Stimulated activated CD8-positive, alpha-beta memory T cell treated with anti-CD3 and anti-CD28 coated beads, Interleukin-7, amount 100 ng/mL, for 1 hour (primary cell): ENCODE measurements at places on chromosomes 4 and X.

GRCh38 chrX:110944311-110944750 is 148.7 kb upstream of the CHRDL1 start:
- DNase-seq, result no peak

- DNase-seq, result no peak
Measured at GRCh38 chr4:138300616-138301015, 58.5 kb upstream of the SLC7A11 start.

DNA sequence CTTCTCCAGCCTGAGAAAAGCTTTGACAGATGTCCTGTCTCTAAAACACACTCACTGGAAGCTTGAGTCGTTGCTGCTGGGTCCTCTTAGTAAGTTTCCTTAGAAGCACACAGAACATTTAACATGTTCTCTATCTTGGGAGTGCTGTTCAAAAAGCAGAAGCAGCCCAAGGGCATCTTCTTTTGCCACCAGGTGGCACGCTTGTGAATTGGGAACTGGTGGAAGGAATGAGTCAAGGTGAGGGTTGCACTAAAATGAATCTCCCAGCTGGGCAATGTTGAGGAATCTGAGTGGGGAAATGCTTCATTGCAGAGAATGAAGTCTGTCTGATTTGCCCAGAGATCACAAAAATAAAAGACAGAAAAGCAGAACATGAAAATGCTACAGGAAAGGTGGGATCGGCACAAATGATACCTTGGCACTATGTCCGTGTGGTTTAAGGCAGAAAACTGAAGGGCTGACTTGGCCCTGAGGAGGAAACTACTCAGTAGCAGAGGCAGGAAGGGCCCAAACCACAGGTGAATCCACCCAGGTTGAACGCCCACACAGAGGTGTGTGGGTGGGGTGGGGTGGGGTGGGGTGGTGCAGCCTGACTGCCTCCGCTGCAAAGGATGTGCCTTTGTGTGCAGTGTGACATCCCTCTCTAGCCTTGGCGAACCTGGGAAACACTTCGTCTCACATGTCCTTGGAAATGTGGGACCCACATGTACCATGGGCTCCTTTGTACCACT is 26.0 kb downstream of the KIT start:
- DNase-seq, result no peak

GRCh38 chr4:89352541-89352940 is 44.9 kb upstream of the GPRIN3 start:
- DNase-seq, result no peak

DNA sequence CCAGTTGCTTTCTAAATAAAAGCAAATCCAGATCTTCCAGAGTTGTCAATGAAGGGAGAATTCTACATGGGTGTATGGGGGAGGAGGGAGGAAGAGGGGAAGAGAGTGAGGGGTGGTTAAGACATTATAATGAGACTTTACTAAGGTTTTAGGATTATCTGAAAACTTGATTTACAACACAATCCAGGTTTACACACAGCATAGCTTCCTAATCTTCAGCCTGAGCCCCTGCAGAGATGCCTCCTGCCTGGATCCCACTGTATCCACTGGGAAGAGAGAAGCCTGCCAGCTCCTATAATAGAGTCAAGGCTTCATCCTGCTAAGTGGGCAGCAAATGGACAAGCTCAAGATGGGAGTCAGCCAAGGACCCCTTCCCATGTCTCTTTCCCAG is 85.6 kb upstream of the KIT start:
- DNase-seq, result no peak

DNA sequence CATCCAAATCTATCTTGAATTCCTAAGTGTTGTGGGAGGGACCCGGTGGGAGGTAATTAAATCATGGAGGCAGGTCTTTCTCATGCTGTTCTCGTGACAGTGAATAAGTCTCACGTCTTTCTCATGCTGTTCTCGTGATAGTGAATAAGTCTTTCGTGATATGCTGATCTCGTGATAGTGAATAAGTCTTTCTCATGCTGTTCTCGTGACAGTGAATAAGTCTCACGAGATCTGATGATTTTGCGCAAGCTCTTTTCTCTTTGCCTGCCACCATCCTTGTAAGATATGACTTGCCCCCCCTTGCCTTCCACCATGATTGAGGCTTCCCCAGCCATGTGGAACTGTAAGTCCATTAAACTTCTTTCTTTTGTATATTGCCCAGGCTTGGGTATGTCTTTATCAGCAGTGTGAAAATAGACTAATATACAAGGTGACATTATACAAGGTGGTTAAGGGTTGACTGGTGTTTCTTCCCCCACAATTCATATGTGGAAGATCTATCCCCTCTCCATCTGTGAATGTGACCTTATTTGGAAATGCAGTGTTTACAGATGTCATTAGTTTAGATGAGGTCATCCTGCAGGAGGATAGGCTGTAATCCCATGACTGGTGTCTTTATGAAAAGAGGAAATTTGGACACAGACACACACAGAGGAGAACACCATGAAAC is 27.6 kb downstream of the ARSD start:
- no peak for DNase-seq

GRCh38 chr4:76809594-76810305 is 88.2 kb downstream of the SOWAHB start:
- DNase-seq, result no peak

- no peak for DNase-seq
Measured at GRCh38 chrX:114580336-114580735, 3.5 kb upstream of the HTR2C start.

GRCh38 chr4:138374947-138375346 is 132.8 kb upstream of the SLC7A11 start:
- DNase-seq, result no peak

DNA sequence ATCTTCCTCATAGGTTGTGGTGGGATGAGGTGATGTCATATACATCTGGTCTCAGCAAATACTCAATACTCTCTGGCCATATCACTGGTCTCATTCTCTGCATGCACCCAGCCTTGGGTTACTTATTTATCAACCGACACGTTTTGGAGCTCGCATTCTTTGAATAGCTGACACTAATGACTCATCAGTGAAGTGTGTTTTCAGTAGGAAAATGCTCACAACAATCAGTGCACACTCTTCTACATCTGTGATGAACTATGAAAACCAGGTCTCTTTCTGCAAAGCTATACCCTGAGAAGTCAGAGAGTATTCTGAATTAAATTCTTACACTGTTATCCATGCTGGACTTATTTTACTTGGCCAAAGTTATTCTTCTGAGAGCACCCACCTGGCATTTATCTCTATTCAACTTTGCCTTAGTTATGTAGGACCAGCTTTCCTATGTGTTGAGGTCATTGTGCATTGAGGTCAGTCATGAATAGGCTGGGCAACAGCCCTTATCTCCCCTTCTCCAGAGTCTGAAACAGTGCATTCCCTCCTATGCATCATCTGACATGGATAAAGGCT is 58.7 kb upstream of the DHX15 start:
- no peak for DNase-seq

DNA sequence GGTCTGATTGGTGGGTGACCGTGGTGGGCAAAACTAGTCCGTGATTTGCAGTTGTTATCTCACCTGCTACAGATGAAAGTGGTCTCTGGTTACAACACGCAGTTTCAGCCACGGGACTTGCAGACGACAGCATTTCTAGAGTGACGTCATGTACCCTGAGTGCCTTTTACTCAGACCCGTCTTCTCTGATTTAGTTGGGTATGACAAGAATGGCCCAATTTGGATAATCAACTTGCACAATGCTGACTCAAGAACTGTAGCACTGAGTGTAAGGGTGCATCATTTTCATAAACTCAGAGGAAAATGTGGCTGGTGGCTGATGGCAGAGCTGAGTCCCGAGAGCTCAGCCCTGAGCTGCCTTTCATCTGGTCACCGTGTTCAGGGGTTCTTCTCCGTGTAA is 281.4 kb upstream of the FRG1 start:
- no peak for DNase-seq

DNA sequence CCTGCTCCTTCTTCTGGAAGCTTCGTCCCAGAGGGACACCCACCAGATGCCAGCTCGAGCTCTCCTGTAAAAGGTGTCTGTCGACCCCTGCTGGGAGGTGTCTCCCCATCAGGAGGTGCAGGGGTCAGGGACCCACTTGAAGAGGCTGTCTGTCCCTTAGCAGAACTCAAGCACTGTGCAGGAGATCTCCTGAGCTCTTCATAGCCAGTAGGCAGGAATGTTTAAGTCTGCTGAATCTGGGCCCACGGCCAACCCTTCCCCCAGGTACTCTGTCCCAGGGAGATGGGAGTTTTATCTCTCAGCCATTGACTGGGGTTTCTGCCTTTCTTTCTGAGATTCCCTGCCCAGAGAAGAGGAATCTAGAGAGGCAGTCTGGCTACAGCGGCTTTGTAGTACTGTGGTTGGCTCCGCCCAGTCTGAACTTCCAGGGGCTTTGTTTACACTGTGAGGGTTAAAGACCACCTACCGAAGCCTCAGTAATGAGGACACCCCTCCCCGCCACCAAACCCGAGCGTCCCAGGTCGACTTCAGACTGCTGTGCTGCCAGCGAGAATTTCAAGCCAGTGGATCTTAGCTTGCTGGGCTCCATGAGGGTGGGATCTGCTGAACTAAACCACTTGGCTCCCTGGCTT is 1383.0 kb upstream of the TENM3 start:
- no peak for DNase-seq

- no peak for DNase-seq
Measured at GRCh38 chr4:68344785-68345184, 5.1 kb downstream of the YTHDC1 start.

GRCh38 chr4:40308528-40309122 is 26.5 kb upstream of the CHRNA9 start:
- no peak for DNase-seq

DNA sequence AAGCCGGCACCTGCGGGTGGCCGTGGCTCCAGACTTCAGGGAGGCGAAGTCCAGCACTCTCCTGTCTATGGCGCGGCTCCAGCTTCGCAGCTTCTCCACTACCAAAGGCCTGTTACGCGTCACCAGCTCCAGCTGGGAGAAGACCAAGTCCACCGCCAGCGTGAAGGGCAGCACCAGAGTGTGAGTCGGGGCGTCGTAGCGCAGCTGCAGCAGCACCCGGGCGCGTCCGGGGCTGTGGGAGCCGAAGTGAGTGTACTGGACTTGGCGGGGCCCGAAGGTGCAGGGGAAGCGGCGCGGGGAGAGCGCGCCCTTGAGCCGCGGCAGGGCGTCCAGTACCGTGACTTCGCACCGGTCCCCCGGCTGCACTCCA is 444 bp downstream of the FREM3 start:
- no peak for DNase-seq

GRCh38 chrX:72123471-72124185 is 8.1 kb downstream of the RTL5 start:
- DNase-seq, result no peak

- no peak for DNase-seq
Measured at GRCh38 chr4:184416913-184417734, 57.2 kb downstream of the IRF2 start.

DNA sequence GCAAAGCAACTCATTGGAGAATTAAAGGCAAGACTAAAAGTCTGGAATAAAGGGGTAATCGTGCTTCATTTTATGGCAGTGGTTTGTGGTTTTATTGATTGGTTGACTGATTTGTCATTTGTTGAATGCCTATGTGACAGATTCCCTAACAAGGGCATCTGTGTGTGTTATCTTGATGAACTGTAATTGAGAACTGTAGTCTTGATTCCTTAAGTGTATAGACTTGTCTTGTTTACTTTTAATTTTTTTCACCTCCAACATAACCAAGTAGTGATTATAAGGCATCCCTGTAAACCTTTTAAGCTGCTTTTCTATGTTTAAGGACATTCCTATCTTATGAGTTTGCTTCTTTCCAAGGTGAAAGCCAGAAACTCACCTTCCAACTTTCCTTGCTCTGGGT is 216.0 kb upstream of the TAPT1 start:
- DNase-seq, result no peak

DNA sequence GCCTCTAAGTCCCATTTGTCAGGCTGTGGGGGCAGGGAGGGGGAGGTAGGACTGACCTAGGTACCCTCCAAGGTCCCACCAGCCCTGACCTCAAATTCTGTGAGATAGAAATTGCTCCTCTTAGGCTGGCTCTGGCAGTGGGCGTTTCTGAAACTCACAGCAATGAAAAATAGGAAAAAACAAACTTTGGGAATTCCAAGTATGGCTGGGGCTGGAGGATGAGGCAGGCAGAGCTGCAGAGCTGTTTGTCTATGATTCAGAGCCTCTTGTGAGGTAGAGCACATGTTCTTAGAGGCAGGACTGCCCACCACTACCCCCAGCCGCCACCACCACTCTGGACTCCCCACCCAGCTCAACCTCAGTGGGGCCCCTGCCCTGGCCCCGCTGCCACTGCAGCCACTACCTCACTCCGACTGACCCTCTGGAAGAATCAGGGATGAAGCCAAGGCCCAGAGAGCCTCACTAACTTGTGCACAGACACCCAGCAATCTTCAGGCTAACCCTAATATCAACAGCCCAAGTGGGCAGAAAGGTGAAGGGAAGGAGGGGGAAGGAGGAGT is 98.2 kb downstream of the PJA1 start:
- no peak for DNase-seq

GRCh38 chr4:168575473-168575872 is 78.6 kb downstream of the PALLD start:
- no peak for DNase-seq
